ENCODE measurements at places on chromosomes 3 and 15. TPM values are rescaled to one million over a fixed set of nuclear protein-coding genes. Genes with fewer than 3 reads are reported as not detected.

- DNase-seq = no peak
These were observed 247.6 kb downstream of the CHST2 start for GRCh38 chr3:143367171-143367570.

- no peak for DNase-seq
These were observed 16.2 kb downstream of the LCMT2 start for GRCh38 chr15:43314171-43314570.

IL5RA gene
- not detected for total RNA-seq

DNA sequence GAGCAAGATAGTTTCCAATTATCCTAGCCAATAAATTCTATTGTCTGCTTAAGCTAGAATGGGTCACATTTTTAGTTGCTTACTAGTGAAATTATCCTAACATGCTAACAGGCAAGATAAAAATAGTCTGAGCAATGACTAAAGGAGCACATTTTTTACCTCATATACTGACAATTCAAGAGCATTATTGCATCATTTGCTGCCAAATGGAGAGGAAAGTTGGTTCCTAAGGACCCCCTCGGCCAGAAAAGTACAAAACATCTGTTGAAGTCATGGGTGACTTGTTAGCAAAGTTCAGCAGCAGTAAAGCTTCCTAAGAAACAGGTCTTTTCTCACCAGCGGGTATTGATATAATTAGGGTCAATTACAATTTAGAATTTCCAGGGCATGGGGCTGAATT, 1001.0 kb downstream of the FHIT start:
- no peak for DNase-seq

SLC12A1 gene
- not detected for total RNA-seq

DHX36 gene
- 34.1 TPM for total RNA-seq

DNA sequence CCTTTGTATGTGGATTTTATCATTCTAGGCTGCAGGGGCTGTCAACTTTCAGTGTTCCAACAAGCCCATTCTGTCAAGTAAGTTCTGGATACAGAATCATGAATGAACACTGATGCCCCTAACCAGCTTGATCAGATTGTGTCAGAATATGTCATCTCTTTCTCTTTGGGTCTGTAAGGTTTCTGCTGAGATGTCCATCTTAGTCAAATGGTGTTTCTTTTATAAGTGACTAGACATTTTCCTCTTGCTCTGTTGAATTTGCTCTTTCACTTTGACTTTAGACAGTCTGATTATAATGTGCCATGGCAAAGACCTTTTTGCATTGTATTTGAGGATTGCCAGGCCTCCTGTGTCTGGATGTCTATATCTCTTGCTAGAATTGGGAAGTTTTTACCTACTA, 660.9 kb upstream of the CBLB start:
- DNase-seq = no peak

PPCDC gene
- total RNA-seq = 7.8 TPM

TBC1D5 gene
- 107 TPM for total RNA-seq

HSPBAP1 gene
- 6.4 TPM for total RNA-seq

ADAMTS17 gene
- total RNA-seq = under 0.01 TPM

AQP9 gene
- total RNA-seq = not detected

GRCh38 chr3:38397320-38397719, 50.7 kb downstream of the XYLB start:
- DNase-seq = peak; percentile 63

DNA sequence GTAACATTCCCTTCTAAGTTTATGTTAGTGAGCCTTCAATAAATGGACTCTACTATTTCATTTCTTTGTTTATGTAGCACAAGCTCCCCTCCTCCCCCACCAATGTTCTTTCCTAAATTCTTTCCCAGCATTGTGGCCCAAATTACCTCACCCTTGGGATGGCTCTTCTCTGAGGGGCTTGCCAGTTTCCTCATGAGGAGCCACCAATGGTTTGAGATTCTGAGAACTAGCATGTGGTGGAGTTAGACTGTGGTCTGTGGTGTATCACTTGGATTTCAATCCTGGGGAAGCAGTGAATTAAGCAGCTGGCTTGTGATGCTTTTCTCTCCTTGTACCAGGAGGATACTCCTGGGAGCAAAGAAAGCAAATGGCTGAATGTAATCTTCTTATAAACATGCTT, 50.0 kb upstream of the NPHP3 start:
- DNase-seq = no peak

DNA sequence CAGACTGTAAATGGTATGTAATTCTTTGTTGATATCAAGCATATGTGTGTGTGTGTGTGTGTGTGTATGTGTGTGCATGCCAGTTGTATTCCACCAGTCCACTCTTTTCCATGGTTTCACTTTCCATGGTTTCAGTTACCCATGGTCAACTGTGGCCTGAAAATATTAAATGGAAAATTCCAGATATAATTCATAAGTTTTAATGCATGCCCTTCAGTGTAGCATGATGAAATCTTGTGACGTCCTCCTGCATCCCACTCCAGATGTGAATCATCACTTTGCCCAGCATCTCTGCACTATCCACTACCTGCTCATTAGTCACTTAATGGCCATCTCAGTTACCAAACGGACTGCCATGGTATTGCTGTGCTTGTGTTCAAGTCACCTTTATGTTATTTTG, 215.9 kb downstream of the GBE1 start:
- peak; percentile 61 for DNase-seq

DNA sequence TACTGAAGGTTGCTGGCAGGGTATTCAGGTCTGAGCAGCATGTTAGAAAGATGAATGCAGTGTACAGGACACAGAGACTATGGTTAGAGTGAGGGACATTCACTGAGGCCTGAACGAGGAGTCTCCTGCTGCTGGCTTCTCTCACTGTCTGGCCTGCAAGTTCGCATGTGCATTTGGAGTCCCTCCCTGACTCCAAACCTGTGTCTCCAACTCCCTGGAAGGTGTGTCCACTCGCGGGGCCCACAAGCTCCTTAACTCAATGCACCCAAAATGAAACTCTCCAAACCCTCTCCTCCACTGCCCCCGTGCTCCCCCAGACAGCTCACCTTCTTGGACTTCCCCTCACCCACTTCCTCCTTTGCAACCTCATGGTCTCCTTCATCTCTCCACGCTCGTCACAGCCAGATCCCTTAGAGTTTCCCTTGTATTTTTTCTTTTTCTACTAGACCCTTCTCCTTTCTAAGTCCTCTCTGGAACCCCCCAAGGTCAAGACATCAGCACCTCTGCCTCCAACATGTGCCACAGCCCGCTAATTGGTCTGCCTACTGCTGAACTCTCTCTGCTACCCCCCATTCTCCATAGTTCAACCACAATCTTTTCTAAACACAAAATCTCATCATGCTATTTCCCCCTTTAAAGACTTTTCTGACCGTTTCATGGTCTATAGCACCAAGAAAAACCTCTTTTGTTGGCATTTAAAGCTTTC, 58.3 kb downstream of the HES1 start:
- DNase-seq = no peak

- no peak for DNase-seq
These were observed 28.1 kb upstream of the GHSR start for GRCh38 chr3:172476347-172476746.

DNA sequence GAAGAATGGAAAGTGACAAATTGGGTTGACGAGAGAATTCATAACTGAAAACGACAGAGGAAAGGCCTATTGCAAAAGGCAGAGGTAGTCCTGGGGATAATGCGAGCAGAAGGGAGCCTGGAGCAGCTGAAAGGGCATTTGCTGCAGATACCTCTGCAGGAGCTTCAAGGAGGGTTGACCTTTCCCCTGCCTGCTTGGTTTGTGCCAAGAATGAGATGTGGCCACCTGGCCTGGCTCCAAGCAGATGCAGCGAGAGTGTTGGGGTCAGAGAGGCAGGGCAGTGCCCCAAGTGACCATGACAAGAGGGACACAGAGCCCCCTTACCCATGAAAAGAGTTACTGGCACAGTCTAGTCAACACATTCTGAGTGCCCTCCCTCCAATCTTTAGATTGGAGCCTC, 43.5 kb downstream of the SLC41A3 start:
- DNase-seq = no peak

STT3B gene
- 187 TPM for total RNA-seq

KCNMB2 gene
- total RNA-seq = not detected

DNA sequence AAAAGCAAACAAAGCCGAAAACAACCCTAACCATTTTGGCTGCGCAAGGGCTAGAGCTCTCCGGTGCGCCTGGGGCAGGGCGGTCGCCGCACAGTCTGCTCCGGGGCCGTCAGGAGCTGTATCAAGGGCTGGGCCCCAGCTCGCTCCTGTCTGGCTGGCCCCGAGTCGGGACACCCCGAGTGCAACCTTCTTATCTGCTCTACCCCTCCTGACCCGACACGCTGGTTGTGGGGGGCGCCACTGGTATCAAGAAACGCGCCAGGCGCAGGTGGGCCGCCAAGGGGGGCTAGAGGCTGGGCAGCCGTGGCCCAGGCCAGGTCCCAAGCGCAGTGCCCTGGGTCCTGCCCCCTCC, 36.0 kb downstream of the NR2F2 start:
- DNase-seq = no peak

DNA sequence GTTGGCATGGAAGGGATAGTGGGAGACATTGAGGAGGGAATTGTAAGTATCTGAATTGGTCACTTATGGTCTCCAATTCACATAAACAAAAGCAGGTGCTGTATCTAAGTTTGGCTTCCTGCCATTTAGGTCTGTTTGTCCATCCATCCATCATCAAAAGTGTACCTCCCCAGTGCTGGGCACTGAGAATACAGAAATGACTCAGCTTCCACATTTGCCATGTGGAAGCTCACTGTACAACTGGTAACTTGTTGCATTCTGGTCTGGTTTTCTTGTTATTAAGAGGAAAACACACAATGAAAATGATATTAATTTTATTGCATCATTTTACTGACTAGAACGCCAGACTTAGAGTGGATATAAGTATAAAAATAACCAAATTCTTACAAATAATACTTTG, 30.9 kb upstream of the MUC13 start:
- DNase-seq = no peak

- peak; percentile 2 for DNase-seq
These were observed 213.8 kb upstream of the STAC start for GRCh38 chr3:36166477-36166876.

DNA sequence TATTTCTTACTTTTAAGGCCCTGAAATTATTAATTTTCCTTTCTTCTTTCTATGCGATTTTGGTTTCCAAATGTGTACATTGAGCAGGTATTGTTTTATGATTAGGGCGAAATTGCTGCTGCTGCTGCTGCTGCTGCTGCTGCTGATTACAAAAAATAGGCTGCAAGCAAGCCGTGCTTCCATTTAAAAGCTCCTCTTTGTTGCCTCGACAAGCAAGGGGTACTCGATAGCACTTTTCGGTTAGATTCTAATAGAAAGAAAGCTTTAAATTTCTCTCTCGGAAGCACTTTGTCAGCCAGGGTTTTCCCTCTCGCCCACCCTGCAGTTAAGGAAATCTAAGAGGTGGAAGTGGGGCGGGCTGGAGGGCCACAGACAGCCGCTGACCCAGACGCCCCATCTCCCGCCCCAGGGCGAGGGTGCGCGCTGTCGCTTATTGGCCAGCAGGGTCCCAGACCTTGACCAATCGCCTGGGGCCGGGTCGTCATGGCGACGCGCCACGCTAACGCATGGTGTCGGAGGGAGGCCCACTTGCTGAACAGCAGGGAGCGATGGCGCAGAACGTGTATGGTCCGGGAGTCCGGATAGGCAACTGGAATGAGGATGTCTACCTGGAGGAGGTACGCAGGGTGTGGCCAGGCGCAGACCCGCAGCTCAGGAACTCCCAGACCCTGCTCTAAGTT, at the start of gene CFAP161:
Gene CFAP161 (plus strand): TSS at position 489 of the 680 bp plus-strand sequence. CDS start 60 bp downstream, at position 549.
- DNase-seq = peak; percentile 61

DNA sequence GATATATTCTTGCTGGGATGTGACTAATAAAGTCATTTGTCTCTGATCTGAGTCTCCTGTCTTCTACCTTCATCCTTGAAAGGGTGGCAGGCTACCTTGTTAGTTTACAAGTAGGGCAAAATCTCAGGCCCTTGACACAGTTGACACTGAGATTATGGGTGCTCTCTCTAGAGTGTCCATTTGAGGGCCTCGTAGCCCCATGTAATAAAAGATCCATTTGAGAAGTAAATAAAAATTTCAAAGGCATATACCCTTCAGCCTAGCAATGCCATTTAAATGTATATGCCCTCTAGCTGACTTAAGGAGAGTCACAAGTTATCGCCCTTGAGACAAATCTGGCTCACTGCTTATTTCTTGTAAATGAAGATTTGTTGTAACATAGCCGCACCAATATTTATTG, 98.6 kb downstream of the TCF12 start:
- no peak for DNase-seq

DNA sequence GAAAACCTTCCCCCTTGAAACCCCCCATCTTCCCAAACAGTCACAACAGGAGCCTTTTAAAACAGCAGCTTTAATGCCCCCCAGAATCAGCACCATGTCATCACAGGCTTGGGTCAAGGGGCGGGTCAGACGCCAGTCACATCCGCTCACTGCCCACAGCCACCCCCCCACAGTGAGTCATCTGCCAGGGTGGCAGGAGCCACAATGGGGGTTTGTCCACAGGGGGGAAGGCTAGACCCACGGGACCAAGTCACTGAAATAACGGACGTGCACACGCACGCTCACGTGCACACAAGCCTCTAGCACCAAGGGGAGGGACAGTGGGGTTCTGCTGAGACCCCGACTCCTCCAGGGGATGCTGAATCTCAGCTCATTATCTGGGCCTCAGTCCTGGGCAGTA, 441 bp upstream of the UCN2 start:
- DNase-seq = peak; percentile 62

PRTG gene
- 6.9 TPM for total RNA-seq

GRCh38 chr15:71182522-71182921, 67.3 kb downstream of the THSD4 start:
- DNase-seq = no peak

DNA sequence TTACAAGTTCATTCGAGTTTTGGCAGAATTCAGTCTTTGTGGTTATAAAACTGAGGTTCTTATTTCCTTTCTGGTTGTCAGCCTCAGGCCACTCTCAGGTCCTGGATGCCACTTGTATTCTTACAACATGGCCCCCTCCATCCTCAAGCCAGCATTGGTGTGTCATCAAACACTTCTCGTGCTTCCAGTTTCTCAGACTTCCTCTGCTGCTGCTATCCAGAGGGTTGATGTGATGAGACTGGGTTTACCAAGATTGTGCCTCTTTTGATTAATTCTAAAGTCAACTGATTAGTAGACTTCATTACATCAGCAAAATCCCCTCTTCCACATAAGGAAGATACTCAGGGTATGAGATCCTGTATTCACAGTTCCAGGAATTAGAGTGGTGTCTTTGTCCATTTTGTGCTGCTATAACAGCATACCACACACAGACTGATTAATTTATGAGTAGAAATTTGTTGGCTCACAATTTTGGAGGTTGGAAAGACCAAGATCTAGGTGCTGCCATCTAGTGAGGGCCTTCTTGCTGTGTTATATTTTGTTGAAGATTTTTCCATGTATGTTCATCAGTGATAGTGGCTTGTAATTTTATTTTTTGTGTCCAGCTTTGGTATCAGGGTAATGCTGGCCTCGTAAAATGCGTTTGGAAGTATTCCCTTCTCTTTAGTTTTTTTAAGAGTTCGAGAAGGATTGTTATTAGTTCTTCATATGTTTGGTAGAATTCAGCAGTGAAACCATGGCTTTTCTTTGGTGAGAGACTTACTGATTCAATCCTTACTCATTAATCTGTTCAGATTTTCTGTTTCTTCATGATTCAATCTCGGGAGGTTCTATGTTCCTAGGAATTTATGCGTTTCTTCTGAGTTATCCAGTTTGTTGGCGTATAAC, 11.1 kb downstream of the LRCH3 start:
- DNase-seq = peak; percentile 44

Data from fibroblast of villous mesenchyme (primary cell).